ENCODE measurements at places on chromosomes 3 and 15.

DNA sequence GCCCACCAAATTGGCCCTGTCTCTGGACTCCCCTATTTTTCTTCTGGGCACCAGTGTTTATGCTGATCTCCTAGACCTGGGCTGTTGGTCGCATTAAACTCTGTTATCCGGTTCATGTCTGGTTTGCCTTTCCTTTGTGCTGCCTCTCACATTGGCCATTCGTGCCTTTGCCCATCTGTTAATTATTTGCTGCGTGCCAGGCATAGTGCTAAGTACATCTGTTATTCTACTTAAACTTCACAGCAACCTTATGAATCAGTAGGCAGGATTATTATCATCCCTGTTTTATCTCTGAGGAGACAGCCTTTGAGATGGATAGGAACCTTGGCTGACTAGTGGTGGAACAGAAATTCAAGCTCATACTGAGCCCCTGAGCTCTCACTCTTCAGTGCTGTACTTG, 76.0 kb downstream of the THSD4 start:
- H3K4me3 ChIP-seq: no peak overlapping the region
- no peaks in the 10 kb centered on the region for H3K36me3 ChIP-seq
- no peak overlapping the region for H3K27ac ChIP-seq

DNA sequence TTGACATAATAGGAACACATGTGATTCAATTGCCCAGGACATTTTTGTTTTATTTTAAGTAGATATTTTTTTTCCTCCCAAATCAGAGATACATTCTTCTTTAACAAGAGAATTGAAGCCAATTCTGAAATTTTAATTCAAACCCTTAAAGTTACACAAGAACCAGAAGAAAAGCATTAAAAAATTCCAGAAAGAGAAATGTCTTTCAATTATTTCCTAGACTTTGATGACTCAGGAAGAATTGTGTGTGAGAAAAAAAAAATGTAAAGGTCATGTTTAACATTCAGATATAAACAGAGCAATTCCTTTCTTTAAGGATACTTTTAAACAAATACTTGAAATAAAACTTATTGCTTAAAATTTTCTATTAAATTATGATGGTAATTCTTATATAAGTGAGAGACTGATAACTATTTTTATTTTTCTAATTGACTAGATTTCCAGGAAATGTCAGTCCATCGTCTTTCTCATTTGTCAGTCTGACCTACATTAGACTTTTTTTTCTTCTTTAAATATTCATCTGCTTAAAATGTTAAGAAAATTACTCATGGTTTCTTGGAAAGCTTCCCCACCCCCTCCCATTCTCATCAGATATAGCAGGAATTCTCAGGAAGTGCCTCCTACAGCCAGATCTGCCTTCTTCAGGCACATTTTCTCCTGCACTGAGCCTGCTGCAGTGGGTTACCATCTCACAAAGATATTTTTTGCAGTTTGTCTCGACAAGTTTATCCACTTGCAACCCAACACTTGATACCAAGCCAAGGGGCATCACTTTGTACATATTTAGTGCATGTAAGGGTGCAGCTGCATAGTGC, 261.8 kb upstream of the CBLB start:
- no peaks in the 10 kb centered on the region for H3K36me3 ChIP-seq
- H3K27ac ChIP-seq: peak overlapping the region; percentile 75
- peaks cover 35% of the 10 kb centered on the region for H3K4me1 ChIP-seq
- no peaks in the 10 kb centered on the region for H3K27me3 ChIP-seq
- DNase-seq: no peak
- H3K4me3 ChIP-seq: peak overlapping the region; percentile 24

DNA sequence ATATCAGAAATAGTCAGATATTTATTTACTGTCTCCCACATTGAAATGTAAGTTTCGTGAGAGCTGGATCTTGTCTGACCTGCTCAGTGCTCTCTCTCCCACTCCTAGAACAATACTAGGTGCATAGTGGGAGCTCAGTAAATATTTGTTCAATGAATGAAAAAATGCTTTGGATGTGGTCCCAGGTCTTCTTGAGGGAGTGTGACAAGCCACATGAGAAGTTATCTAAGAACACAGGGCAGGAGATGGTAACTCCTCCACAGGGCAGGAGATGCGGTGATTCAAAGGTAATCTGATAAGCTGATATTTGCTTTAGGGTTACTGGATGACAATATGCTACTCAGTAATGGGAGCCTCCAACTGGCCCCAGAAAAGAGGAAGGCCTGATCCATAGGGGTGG, 25.8 kb upstream of the PLA2G4E start:
- H3K27me3 ChIP-seq: no peaks in the 10 kb centered on the region
- no peaks in the 10 kb centered on the region for H3K36me3 ChIP-seq
- no peaks in the 10 kb centered on the region for H3K4me1 ChIP-seq
- H3K27ac ChIP-seq: no peak overlapping the region

DNA sequence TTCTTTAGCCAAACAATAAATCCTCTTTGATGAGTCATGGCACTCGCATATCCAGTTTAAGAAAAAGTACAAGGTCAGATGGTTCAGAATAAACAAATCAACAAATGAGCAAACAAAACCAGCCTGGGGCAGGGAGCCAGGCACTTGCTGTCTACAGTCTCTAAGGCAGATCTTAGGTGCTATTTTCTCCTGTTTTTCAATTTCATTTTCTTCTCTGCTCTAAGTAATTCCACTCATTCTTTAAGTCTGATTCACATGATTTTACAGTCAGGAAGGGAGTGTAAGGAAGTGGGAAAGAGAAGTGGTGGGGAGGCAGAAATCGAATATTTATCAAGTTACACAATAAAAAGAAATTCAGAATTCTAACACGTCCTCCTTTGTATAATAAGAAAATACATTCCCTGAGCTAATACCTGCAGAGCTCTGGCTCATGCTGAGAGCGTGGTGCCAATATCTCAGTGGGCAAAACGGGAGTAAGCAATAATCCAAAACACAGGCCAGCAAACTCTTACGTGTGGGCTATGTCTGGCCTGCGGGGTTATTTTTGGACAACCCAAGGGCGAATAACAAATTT, 298.6 kb downstream of the ADAMTS17 start:
- no peak overlapping the region for H3K27ac ChIP-seq
- H3K4me3 ChIP-seq: no peak overlapping the region
- H3K4me1 ChIP-seq: no peaks in the 10 kb centered on the region
- peaks cover 11% of the 10 kb centered on the region for H3K36me3 ChIP-seq
- no peak for DNase-seq

DNA sequence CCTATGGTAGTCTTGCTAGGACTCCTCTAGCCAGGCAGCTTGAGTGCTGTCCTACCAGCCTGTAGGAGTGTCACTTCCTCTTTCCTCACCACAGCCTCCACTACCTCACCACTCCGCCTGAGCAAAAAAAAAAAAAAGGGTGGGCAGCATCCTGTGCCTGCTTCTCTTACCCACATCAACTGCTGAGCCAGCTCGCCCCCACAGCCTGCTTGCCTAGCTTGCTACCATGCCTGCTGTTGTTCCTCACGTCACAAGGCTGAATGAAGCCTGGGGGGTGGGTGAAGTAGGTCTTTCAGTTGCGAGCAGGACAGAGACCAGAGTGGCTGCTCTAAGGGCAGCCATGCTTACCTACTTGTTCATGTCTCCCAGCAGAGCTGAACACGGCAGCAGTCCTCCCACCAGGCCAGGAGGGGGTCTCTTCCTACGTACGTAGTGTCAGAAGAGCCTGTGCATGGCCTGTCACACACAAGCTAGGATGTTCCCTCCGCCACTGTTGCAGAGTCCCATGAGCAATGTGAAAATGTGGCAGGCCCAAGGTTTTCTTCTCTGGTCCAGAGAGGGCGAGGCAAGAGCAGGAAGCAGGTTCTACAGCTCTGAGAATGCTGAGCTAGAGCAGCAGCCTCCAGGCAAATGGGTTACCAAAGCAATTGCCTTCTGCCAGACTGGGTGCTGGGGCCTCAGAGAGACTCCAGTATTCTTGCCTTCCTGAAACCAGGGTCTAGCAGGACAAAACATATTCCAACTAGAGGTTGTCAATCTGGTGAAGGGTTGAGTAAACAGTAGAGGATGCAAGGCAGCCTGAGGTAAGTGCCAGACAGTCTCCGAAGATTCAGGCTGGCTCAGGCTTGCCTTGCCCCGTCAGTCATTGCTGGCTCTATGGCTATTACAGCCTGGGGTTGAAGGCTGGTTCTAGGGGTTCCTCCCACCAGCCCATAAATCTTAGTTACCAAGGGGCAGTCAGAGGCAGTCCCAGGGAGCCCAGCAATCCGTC, 8.1 kb downstream of the PPM1M start:
- H3K27ac ChIP-seq: peak overlapping the region; percentile 98
- peaks cover 84% of the 10 kb centered on the region for H3K4me1 ChIP-seq
- peak overlapping the region; percentile 79 for H3K4me3 ChIP-seq
- H3K27me3 ChIP-seq: peaks cover 3% of the 10 kb centered on the region
- H3K36me3 ChIP-seq: peaks cover 68% of the 10 kb centered on the region
- peak; percentile 81 for DNase-seq

DNA sequence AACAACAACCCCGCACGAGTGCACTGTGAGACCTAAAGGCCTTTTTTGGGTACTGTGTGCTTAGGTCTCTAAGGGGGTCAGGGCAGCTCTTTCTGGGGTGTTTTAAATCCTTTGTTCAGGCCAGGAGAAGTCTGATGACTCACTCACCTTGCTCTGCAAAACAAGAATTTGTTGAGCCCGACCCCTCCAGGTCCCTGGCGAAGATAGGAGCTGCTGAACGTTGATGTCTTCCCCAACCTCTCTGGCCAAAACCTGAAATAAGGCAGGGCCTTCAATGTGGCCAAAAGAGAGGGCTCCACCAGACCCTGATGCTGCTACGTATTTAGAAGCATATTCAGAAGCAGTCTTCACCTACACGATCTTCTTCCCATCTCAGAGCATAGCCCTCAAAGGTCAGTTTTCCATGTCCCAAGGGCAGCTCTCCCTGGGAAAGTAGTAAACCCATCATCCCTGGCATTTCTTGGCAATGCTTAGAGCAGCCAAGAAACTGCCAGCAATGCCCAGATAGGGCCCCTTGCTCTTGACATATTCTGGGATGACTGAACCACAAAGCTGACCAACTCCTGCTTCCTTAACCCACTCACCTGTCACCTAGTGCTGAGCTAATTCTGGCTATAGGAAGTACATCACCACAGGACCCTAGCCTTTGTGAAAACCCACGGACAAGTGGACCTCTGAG, 27.1 kb downstream of the CCDC13 start:
- H3K36me3 ChIP-seq: no peaks in the 10 kb centered on the region
- H3K4me1 ChIP-seq: peaks cover 13% of the 10 kb centered on the region
- H3K27ac ChIP-seq: no peak overlapping the region
- DNase-seq: no peak
- no peak overlapping the region for H3K4me3 ChIP-seq

DNA sequence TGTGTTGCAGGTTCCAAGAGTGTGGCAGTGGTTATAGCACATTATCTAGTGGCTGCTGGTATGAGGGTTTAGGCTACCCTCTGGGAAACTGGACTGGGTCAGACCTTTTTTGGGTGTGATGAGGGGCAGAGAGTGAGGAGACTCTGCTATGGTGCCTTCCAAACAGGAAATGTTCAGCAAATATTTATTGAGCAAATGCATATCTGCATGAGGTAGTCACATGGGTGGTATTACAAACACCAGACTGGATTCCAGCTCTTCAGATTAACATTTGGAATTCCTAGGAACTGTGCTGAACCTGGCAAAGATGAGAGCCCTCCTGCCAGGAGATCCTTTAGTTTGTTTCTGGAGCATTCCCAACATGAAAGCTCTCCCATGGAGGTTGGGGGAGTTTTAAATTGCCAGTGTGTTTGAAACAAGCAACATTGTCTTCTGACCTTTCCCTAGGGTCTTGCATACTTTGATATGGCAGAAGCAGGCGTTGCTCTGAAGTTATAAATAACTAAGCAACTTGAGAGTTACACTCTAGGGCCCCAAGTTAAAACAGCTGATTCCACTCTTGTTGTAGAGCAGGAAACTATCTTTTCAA, 341.2 kb upstream of the C2CD4B start:
- H3K36me3 ChIP-seq: no peaks in the 10 kb centered on the region
- peaks cover 3% of the 10 kb centered on the region for H3K27me3 ChIP-seq
- H3K27ac ChIP-seq: no peak overlapping the region
- H3K4me3 ChIP-seq: no peak overlapping the region

DNA sequence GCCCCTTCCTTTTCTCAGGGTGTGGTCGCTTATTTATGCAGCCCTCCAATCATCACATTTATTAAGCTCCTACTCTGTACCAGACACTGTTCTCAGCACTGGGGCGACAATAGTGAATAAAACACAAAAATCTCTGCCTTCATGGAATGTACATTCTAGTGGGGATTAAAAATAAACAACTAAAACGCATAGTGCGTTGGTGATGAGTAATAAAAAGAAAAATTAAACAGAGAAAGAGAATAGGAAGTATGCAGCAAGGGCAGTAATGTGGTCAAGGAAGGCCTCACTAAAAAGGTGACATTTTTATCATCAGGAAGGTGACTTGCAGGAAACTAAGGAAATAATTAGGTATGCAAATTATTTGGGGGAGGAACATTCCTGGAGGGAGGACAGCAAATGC, 5.1 kb downstream of the SLC51B start:
- peaks cover 15% of the 10 kb centered on the region for H3K4me1 ChIP-seq
- H3K27ac ChIP-seq: no peak overlapping the region
- no peak for DNase-seq
- no peaks in the 10 kb centered on the region for H3K36me3 ChIP-seq

- no peaks in the 10 kb centered on the region for H3K36me3 ChIP-seq
- H3K27me3 ChIP-seq: no peaks in the 10 kb centered on the region
- no peak overlapping the region for H3K4me3 ChIP-seq
- no peak for DNase-seq
- H3K4me1 ChIP-seq: peaks cover 12% of the 10 kb centered on the region
Measured at GRCh38 chr3:28989646-28990089, 291.2 kb upstream of the RBMS3 start.

DNA sequence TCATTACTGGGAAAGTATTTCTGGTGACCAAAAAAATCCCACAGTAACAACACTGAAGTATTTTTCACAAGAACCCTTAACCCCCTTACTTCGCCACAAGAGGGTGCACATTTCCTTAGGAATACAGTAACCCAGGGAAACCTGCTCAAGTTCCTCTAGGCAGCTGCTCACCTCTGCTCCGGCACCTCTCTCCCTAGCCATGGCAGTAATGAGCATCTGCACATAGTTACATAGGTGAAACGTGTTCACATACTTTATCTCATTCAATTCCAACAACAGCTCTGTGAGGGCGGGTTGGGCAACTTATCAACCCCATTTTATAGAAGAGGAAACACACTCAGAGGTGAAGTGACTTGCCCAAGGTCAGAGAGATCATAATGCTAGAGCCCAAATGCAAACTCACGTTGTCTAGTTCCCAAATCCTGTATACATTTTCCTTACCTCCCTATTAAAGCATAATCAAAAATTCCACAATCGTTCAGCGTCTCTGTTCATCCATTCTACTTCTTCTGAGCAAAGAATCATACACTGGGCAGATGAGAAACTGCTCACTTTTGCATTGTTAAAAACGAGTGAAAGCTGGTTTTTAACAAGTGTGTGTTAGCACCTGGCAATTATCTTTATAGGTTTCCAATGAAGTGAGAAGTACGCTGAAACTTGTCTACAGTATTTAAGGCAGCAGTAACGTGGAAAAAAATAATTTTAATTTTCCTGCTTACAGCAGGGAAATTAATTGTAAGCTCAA, 90.7 kb downstream of the IGF2BP2 start:
- no peak overlapping the region for H3K4me3 ChIP-seq
- H3K36me3 ChIP-seq: no peaks in the 10 kb centered on the region
- H3K27ac ChIP-seq: no peak overlapping the region

GRCh38 chr3:130389743-130390478, 44.4 kb downstream of the COL6A5 start:
- H3K4me1 ChIP-seq: no peaks in the 10 kb centered on the region
- no peaks in the 10 kb centered on the region for H3K36me3 ChIP-seq
- H3K27ac ChIP-seq: no peak overlapping the region
- no peak for DNase-seq

Data from activated naive CD8-positive, alpha-beta T cell treated with anti-CD3 and anti-CD28 coated beads, Interleukin-2, amount 50 U/mL, for 24 hours (primary cell).